Omental fat pad (tissue), 4 donors: ENCODE measurements at places on chromosomes 5 and 9. TPM values are rescaled to one million over a fixed set of nuclear protein-coding genes. Genes with fewer than 3 reads are reported as not detected.

NTRK2 gene
- 16.1 TPM for total RNA-seq

TSLP gene
- total RNA-seq = 1.1 TPM

FLT4 gene
- 50.6 TPM for total RNA-seq

MCIDAS gene
- total RNA-seq = not detected

DNA sequence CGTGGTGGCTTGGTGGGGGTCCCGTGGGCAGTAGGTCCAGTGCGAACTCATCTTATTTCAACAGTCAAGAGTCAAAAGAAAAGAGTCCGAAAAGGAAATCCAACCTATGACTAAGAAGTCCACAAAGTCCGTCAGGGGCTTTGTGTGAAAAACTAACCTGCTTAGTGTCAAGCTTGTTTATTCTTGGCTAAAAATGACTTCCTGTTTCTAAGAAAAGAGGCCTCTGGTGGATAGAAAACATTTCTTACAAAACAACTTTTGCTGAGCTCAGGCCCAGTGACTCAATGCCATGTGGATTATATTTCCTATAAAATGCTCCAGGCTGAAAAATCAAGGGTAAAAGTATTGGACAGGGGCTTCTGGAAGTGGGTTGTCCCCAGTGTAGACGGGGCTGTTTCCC, 105.9 kb downstream of the GADD45G start:
- DNase-seq = no peak

- no peak for DNase-seq
Observed at GRCh38 chr9:776086-776485, 65.4 kb upstream of the DMRT1 start.

DNA sequence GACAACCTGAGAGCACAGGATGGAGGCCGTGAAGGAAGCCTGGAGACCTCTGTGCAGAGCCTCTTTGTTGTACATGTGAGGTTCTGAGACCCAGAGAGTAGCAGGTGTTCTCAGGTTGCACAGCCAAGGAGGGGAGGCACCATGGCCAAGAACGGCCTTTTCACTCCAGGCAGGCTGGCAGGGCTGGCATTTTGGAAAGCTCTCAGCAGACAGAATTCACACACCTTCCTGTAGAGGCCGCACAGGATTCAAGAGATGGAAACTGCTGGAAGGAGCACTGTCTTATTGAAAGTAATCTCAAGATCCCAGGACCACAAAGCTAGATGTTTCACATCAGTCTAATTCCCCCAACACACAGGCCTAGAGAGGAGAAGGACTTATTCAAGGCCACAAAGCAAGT, 52.8 kb upstream of the XPA start:
- DNase-seq = no peak

GRCh38 chr9:72038408-72038807, 22.0 kb downstream of the C9orf57 start:
- DNase-seq = no peak
